CD4-positive, alpha-beta T cell treated with Interleukin-6 at 100 ng/mL for 8 hours (primary cell): ENCODE measurements at places on chromosomes 16 and 17.

DNA sequence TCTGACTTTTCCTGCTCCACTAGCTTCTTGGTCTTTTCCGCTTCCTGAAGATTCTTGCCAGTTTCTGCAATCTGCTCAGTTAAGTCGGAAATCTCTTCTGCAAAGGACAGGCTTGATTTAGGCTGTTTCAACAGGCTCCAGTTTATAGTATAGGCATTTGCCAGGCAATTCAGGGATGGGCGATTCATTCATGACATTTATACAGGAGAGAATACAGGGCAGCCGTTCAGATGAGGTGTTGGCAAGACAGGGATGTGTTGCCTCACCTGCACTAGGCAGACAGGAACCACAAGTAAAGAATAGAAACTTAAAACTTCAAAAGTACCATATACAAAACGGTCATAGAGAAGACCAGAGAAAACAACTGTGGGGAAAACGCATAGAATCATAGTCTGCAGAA, 61.7 kb downstream of the MYH13 start:
- no peak for DNase-seq

DNA sequence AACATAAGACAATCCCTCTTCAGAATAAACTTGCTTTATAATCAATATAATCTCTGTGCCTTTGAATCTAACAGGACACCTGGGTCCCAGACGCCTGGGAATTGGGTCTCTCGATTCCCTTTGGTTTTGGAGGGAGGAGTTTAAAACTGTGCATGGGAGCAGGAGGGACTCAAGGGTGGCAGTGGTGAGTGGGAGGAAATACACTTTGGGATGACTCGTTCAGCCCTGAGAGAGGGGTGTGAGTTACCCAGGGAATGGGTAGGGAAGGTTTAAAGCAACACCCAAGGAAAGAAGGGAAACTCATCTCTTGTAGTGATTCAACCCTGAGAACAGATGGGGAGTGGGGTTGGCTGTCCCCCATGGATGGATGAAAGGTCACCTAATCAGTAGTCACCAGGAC, 1.6 kb downstream of the RANGRF start:
- no peak for DNase-seq

DNA sequence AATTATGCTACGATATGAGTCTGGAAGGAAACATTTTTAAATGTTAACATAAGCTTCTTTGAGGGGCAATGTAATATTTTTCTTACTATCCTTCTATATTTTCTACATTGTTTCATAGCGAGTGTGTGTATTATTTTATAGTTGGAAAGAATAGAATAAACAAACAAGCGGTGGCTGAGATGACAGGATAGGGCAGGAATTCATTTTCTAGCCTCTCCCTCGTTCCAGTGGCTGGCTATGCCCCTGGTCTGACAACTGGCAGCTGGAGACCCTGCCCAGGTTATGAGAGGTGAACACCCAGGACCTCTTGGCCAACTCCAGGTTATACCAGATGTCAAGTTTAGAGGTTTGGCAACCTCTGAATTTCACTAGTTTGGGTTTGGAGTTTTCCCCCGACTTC, 14.5 kb upstream of the TNRC6C start:
- DNase-seq = no peak

- no peak for DNase-seq
Measured at GRCh38 chr17:70181866-70182265, 12.5 kb downstream of the KCNJ2 start.

- DNase-seq = no peak
Measured at GRCh38 chr17:59355030-59355701, 23.7 kb downstream of the YPEL2 start.

GRCh38 chr17:16818821-16819683, 129.0 kb downstream of the CCDC144A start:
- DNase-seq = no peak

DNA sequence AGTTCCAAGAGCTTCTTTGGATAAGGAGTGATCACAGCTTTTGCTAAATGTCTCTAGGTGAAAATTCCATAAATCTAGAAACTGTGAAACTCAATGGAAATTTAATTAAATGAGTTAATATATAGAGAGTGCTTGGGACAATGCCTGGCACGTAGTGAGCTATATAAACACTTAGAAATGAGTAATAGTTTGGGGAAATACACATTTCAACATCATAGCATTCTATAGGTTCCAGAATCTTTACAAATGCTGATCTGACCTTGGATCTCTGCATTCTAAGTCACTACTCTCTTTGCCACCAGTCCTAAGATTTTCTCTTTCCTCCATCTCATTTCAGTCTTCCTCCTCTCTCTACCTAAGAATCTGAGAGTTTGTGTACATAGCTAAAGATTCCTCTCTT, 175.6 kb downstream of the SOX9 start:
- DNase-seq = no peak
